ENCODE measurements at places on chromosomes 4 and X.

GRCh38 chrX:109966246-109966645 lies 36.7 kb upstream of the TMEM164 start:
- DNase-seq = no peak

GRCh38 chr4:52933738-52934137 lies 71.6 kb downstream of the RASL11B start:
- DNase-seq = no peak

GRCh38 chrX:53280331-53281320 lies 758 bp downstream of the IQSEC2 start:
- DNase-seq = no peak

DNA sequence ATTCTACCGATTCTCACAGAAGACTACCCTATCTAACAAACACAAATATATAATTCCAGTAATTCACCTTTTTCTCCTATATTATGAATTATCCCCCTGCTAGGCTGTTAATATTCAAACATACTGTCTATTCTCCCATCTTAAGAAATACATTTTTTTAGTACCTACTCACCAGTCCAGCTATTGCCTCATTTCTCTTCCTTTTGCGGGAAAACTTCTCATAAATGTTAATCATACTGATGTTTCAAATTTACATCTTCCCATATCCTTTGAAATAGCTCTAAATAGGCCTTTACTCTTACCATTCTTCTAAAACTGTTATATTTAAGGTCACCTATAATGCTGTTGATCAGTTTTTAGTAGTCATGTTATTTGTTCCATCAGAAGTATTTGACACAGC lies 759.1 kb upstream of the SLIT2 start:
- DNase-seq = no peak

DNA sequence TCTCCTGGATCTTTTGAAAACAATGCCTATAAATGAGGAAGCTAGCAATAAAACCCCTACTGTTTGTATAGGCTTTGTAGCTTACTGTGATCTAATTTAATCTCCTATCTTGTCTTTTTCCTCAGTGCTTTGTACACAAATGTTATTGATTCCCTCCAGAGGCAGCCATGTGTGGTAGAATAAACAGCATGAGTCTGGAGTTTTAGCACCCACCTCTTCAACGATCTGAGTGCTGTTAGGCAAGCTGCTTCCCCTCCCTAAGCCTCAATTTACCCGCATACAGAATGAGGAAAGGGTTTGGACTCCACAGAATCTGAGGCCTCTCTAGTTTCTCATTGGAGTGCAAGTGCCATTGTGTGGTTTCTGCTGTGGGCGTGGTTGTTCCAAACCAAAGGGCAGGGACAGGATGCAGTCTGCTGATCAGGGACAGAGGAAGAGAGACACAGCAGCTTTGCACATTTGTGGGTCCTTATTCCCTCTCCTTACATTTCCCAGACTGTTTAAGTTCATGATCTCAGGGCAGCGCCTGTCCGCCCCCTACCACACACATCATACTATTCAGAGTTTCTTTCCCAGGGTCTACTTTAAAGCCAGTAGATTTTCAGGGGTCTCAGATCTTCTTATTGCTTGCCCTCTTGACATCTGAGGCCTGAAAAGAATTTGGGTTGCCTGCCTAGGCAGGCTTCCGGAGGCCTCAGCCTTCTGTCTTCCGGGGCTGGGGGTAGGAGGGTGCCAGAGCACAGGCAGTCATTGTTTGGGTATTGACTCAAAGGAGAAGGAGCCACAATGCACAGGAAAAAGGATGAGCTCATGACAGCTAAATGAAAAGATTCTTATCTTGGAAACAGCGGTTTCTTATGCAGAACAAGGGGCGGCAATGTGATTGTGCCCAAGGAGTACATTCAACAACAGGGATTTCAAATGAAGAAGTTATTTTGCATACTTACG lies 114.9 kb upstream of the TEX13D start:
- DNase-seq = no peak

GRCh38 chr4:119197772-119198212 lies 14.7 kb upstream of the USP53 start:
- no peak for DNase-seq

DNA sequence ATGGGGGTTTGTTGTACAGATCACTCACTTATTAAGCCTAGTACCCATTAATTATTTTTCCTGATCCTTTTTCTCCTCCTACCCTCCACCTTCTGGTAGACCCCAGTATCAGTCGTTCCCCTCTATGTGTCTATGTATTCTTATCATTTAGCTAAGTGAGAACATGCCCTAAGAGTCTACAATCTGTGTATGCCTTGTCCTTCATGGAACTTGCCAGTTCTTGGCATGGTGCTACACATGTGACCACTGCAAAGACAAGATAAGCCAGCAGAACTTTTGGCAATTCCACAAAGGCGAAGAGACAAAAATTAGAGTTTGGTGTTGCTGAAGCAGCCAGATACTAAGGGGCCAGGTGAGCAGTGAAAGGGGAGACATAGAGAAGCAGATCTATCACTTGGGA lies 101.3 kb downstream of the CORIN start:
- no peak for DNase-seq

GRCh38 chr4:95044324-95044837 lies 286.6 kb downstream of the BMPR1B start:
- no peak for DNase-seq

GRCh38 chrX:10769195-10769594 lies 148.8 kb upstream of the MID1 start:
- DNase-seq = no peak

- DNase-seq = no peak
Measured at GRCh38 chr4:146833530-146833929, 112.1 kb downstream of the TTC29 start.

GRCh38 chr4:57053508-57053907 lies 56.7 kb downstream of the IGFBP7 start:
- no peak for DNase-seq

GRCh38 chr4:184232975-184233374 lies 15.3 kb upstream of the ENPP6 start:
- no peak for DNase-seq

Measured in Calu3 (cell line).